ENCODE measurements at places on chromosomes 11 and 22.
A peak's percentile ranks its signal among the peaks of the same experiment; 100 is the strongest.

DNA sequence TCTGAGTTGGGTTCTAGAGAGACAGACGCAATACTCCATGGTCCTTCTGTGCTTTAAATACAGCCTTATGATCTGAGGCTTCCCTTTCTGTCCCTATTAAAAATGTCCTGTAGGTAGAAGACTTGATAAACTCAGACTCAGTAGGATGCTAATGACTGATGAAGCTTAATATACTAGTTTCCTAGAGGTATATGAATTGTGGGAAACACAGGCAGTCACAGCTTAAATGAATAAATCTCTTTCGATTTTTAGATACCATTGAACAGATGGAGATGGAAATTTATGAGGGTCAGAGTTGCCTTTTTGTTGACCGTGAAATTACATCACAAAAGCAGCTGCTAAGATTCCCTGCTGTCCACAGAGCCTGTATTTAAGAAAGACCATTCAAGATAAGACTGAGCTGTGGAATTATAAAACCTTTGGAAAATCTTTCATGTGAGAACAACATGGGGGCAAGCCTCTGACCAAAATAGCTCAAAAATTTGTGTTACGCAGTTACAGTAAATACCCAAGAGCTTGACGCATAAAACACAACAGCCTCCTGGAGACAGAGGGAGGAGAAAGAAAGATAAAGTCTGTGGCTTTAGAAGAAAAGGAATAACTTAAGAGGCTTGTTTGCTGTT is 172.3 kb downstream of the AASDHPPT start:
- no peak for DNase-seq

GRCh38 chr11:62546244-62546928 is at the start of gene AHNAK:
AHNAK (minus strand) TSS chr11:62546806; CDS start chr11:62536098, 10,708 bp downstream.
- DNase-seq: peak; percentile 47

DNA sequence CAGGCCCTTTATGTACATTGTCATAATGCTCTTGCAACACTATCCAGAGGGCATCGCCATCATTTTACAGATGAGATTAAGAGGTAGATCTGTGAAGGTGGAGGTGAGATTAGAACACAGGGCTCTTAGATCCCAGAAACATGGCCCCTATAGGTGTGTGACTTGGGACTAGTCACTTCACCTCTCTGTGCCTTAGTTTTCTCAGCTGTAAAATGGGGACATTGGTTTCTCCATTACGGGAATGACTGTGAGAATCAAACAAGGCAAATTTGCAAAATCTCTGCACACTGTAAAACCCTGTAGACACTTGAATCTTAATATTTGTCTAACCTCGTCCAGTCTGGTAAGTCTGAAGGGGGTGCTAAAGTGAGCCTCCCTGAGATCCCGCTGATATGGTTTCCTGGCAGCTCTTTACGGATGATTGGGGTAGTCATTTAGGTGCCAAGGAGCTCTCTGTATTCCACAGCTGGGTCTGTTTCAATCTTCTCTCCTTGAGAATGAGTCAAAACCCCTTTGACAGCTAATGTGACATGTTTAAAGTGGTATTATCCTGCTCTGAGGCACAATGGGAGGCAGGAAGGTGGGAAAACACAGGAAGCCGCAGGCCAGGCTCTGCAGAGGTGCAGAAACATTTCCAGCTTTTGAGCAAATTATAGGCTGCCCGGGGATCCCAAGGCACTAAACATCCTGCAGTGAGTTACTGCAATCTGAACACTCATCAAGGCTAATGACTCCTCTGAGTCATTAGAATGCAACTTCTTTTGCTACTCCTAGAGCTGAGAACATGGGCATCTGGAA is 140.8 kb downstream of the CCDC81 start:
- DNase-seq: no peak

DNA sequence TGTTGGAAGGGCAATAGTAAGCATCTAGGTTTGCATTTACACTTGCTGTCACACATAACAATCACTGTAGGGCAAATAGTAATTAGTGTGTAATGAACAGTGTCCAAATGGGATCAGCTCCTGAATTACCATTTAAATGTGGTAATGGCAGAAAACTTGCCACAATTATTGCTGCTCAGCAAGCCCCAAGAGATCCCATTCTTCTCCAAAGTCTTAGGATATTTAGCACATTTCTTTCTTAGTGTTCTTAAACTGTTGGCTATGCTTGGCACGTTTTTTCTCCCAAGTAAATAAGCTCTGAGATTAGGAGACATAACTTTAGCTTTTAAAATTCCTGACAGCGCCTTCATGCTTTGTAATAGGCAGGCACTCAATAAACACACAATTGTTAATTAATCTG is 1037.0 kb downstream of the DLG2 start:
- no peak for DNase-seq

DNA sequence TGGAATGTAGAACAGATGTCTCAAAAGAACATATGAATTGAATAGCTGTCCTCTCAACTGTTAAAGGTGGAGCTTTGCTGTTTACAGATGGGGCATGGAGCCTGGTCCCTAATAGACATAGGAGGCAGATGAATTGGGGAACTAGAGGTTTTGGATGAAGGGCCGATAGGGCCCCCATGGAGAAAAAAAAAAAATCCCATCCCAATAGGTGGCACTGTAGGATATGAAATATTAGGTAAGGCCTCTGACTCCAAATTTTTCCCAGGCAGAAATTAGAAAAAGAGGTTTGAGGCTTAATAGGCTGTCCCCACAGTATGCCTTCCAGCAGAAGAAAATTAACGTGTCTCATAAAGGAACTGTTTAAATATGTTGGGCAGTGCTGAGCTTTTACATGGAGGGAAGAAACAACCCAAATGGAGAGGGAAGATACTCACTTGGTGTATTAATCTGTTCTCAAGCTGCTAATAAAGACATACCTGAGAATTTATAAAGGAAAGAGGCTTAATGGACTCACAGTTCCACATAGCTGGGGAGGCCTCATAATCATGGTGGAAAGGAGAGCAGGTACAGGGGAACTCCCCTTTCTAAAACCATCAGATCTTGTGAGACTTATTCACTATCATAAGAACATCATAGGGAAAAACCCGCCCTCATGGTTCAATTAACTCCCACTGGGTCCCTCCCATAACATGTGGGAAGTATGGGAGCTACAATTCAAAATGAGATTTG is 30.1 kb upstream of the TMEM45B start:
- DNase-seq: no peak

DNA sequence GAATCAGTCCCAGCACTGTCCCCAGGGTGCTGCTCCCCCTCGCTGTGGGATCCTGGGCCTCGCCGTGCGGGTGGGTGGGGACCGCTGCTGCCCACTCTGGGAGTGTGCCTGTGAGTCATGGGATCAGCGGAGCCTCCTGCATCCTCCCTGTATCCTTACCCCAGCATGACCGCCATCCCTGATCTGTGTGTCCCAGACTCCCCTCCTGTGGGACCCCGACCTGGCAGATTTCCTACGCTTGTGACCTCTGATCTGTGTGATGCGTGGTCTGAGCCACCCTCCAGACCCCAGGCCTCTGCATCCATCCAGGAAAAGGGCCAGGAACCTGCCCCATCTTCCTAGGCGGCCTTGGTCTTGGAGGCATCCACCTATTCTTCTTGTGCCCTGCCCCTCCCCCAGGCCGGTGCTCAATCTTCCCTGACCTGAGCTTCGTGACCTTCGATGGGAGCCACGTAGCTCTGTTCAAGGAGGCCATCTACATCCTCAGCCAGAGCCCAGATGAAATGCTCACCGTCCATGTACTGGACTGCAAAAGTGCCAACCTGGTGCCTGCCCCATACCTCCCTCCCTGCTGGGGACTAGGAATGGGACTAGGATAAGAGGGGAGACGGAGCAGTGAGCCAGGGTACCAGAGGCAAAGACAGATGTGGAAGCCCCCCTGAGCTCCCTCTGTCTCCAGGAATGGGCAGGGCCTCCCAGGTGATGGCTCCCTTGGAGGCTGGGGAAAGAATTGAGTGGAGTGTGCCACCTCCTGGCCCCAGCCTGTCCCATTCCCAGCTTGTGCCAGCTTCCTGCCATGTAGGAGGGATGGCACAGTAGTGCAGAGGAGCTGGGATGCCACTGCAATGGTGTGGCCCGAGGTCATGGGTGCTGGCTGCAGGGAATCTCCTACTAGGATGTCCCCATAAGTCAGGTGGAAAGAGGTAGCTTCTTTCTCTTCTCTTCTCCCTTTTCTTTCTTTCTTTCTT is 65.4 kb downstream of the OTOG start:
- DNase-seq: no peak

- no peak for DNase-seq
These were observed 200.3 kb downstream of the C11orf91 start for GRCh38 chr11:33500332-33500731.

DNA sequence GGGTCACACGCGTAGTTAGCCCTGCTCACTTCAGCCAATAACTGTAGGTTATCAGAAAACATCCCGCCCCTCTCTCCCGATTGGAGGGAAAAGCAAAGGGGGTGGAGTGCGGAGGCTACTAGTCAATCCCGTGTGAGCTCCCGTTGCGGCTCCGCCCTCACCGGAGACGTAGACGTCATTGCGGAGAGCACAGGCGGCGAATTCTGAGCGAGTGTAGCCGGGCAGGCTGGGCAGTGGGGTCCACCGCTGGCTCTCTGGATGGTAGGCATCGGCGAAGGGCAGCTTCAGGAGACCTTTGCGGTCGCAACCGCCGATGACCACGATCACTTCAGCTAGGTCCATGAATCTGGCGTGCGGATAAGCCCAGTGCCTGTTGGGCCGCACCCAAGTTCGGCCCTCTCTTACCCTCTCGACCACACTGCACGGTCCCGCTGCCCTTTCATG is 4.7 kb downstream of the KLHL35 start:
- DNase-seq: no peak

DNA sequence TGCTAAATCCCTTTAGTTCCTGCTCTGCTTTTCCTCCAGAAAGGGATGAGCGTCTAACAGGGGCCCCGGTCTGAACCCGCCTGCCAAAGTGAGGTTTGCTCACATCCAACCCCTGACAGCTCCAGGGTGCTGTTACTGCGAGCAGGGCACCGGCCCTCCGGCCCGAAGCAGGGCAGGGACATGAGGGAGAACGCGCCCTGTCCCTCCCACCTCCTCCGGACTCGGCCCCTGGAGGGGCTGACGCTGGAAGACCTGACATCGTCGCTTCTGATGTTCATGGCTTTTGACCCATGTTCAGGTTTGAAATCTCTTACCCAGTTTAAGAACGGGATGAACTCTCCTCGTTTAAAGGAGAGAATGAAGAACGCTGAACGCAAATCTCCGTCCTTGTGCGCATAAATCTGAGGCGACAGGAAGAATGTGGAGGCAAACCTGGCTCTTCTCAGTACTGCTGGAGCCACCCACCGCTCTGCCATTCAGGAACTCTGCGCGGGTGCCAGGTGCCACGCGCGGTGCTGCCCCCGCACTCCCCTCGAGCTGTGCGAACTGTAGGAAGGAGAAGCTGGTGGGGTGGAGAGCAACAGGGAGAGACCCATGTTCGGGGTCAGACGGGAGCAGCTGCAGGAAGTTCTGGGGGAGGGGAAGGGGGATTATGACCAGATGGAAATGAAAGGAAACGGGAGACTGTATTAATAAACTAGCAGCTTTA is 826 bp upstream of the EEF1G start:
- DNase-seq: no peak

GRCh38 chr11:73921180-73921579 is 29.6 kb upstream of the DNAJB13 start:
- DNase-seq: no peak

- no peak for DNase-seq
These were observed 51.2 kb upstream of the TENM4 start for GRCh38 chr11:79492008-79492407.

DNA sequence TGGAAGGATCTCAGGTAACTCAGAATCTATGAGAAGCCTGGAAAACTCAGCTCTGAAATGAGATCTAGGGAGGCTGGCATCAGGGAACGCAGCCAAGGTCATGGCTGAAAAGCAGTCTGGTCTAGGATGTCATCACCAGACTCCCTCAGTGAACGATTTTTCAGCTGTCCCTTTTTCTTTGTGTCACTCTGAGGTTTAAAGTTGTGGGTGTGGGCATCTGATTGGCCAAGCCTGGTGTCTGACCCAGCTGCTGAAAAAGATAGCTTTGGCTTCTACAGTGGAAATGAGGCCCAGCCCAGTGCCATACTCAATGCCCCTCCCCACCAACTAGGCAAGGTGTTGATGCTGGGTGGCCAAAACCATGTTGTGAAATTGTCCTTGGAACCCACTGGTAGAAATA is 14.5 kb downstream of the RPS3 start:
- no peak for DNase-seq
